ENCODE measurements at places on chromosomes 5 and 9. TPM values are rescaled to one million over a fixed set of nuclear protein-coding genes. Genes with fewer than 3 reads are reported as not detected.

- DNase-seq = no peak
Observed at GRCh38 chr5:55231029-55231918, 2.1 kb downstream of the CCNO start.

DNA sequence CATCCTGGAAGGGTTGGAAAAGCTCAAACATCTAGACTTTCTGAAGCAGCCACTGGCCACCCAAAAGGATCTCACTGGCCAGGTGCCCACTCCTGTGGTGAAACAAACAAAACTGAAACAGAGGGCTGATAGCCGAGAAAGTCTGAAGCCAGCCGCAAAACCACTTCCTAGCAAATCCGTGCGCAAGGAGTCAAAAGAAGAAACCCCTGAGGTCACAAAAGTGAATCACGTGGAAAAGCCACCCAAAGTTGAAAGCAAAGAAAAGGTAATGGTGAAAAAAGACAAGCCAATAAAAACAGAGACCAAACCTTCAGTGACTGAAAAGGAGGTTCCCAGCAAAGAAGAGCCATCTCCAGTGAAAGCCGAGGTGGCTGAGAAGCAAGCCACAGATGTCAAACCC lies 87.6 kb downstream of the MAP1B start:
- no peak for DNase-seq

- no peak for DNase-seq
Observed at GRCh38 chr5:134878403-134878802, 4.2 kb downstream of the TXNDC15 start.

DNA sequence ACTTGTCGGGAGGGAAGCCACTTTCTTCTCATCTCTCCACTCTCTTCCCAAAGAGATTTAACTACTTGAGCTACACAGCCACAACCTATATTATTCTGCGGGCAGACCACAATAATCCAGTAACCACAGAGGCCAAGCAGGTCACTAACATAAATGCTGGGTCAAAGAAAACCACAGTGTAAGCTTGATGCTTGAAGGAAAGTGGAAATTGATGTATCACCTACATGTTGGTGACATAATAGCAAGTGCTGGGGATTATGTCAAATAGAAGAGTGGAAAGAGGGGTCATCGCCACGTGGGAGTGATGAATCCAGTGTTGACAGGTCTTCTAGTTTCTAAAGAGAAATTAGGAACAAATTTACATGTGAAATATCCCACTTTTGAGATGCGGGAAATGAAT lies 40.9 kb downstream of the RFK start:
- no peak for DNase-seq

- peak; percentile 67 for DNase-seq
Observed at GRCh38 chr5:116343961-116344360, 230.7 kb downstream of the SEMA6A start.

- DNase-seq = no peak
Observed at GRCh38 chr9:71147368-71147767, 25.9 kb upstream of the TRPM3 start.

- DNase-seq = no peak
Observed at GRCh38 chr9:121943463-121943862, 149.6 kb downstream of the TTLL11 start.

DNA sequence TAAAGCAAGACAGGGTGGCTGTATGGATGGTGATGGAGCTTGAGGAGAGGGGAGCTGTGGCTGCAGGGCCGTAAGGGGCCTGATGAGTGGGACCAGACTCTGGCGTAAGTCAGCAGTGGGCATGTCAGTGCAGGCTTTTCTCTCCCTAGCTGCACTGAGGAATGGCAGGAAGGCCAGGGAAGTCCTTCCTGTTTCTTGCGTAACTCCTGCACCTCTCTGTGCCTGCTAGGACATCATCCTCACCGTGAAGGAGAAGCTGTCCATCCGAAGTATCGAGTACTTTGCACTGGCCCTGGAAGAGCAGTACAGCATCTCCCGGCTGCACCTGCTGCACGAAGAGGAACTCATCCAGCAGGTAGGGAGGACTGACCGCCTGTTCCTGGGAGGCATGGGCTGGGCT lies 24.1 kb upstream of the TRMT10B start:
- no peak for DNase-seq

GRCh38 chr5:77102549-77102948 lies 15.5 kb upstream of the ZBED3 start:
- no peak for DNase-seq

DNA sequence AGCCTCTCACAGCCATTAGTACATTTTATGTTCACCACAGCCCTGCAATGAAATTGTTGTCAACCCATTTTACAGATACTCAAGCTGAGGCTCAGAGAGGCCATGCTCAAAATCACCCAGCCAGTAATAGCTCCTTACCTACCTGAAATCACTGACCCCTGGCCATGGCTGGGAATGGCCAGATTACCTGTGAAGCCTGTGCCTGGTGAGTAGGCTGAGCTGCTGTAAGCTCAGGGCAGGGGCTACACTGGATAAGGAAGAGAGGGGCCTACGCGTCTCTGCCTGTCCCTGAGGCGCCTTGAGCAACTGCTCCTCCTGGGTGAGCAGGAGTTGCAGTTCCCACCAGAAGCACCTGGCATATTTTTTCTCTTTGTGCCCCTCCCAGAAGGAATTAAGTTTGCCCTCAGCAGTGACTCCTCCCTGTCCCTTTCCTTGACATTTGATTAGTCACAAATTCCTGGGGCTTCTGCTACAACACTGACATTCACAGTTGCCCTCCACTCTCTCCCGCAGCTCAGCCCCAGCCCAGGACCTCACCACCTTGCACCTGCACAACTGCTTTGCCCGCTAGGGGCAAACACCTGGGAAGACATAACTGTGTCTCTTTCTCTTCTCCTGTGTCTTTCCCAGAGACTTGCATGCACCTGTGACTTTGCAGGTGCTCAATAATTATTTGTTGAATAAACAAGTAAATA lies 5.7 kb downstream of the CLTB start:
- no peak for DNase-seq

GRCh38 chr5:171770153-171770552 lies 15.5 kb upstream of the SMIM23 start:
- peak; percentile 48 for DNase-seq

- no peak for DNase-seq
Observed at GRCh38 chr9:38417003-38417945, 7.0 kb downstream of the IGFBPL1 start.

DNA sequence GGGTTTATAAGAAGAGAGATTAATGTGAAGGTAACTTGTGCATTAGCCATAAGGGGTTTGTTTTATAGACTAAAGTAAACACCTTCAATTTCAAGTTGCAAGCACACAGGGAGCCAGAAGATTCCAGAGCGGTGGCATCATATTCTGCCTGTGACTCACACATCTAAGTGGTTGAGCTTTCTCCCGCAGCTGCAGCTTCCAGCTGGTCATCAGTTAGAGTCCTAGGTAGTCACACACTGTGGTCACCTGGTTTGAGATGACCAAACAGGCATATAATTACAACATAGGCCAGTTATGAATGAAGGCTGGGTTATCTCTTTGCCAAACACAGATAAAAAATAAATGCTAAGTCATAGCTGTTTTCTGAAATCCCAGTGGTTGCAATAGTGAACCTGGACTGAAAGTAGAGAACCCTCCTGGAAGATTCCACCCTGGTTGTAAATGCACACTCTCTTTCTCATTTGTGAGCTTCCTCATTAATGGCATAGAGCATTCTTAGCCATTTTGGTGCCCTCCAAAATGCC lies 171.3 kb downstream of the GDNF start:
- DNase-seq = no peak

- DNase-seq = no peak
Observed at GRCh38 chr5:176725521-176726280, 78.4 kb downstream of the TSPAN17 start.

Gene IL3
- not detected for polyA plus RNA-seq

Gene LCNL1
- 0.11 TPM for polyA plus RNA-seq

Gene MYORG
- 1.4 TPM for polyA plus RNA-seq

Gene ALDH7A1
- 99.6 TPM for polyA plus RNA-seq

Gene TAF11L12
- not detected for polyA plus RNA-seq

Gene IRX4
- polyA plus RNA-seq = 0.45 TPM

Gene SPATA31C1
- 0.19 TPM for polyA plus RNA-seq

Gene QSOX2
- polyA plus RNA-seq = 21.8 TPM

Measured in H1 (cell line).